ENCODE measurements at places on chromosomes 12 and 14.
A peak's percentile ranks its signal among the peaks of the same experiment; 100 is the strongest.

DNA sequence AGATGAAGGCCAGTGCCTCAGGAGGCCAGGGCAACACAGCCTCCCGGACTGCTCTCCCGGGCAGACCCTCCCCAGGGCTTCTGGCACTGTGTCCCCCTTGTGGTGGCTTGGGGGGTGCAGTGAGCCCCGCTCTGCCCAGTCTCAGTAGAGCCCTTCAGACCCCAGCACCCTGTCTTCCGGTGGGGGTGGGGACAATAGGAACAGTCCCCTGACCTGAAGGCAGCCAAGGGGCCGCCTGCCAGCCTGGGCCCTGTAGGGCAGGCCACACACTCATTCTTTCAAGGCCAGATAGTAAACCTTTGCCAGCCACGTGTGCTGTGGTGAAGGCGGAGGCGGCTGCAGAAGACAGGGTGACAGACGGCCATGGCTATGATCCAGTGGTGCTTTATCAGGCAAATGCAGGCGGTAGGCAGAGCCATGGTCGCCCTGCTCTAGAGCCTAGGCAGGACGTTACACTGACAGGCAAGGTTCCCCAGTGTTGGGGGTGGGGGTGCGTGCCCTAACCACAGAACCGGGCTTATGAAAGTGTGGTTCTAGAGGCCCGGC lies 15.0 kb downstream of the ZFYVE21 start:
- no peak for DNase-seq

DNA sequence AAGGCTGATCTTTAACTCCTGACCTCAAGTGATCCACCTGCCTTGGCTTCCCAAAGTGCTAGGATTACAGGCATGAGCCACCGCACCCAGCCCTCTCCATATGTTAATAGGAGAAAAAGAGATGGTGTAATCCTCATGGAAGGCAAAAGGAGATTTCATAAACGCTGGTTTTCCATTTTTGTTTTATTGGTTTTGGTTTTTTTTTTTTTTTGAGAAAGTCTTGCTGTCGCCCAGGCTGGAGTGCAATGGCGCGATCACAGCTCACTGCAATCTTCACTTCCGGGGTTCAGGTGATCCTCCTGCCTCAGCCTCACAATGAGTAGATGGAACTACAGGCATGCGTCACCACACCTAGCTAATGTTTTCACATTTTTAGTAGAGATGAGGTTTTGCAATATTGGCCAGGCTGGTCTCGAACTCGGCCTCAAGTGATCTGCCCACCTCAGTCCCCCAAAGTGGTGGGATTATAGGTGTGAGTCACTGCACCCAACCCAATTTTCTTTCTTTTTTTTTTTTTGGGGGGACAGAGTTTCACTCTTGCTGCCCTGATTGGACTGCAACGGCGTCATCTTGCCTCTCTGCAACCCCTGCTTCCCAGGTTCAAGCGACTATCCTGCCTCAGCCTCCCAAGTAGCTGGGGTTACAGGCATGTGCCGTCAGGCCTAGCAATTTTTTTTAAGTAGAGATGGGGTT lies 8.1 kb downstream of the PTGES3 start:
- DNase-seq, result no peak

DNA sequence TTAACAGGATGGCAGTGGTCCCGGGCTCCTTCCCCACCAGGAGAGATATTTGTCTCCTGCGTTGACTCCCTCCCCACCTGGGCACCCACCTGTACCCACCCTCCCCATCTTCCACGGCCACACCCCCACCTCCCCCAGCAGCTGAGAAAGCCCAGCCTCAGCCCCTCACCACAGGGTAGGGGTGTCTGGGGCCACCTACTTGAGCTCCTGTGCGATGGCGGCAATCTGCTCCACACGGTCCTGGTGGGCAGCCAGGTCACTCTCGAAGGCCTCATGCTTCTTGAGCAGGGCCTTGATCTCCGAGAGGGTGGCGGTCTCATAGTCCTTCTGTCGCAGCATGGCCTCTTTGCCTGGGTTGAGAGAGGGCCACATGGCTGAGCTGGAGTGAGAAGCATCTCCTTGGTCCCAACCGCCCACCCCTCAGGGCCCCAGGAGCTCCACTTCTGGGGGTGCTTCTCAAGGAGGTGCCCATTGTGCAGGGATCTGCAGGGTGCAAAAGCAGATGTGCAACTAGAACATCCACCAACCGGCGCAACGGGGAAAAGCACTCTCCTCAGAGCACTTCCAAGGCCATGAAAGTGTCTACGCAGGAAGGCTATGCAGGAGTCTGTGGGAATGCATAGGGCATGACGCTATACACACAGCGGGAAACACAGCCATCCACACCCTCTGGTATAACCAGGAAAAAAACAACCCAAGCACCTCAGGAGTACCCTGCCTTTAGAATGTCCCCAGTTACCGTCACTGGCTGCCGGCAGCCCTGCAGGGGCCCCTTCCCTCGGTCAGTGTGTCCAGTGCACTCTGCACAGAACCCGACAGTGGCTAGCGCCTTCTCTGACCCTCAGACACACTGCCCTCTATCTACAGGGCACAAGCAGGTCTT lies 92.6 kb upstream of the ZFP36L1 start:
- no peak for DNase-seq

GRCh38 chr14:24662753-24663152 lies 28.8 kb upstream of the GZMB start:
- DNase-seq, result no peak

GRCh38 chr14:73368616-73369015 lies 89.7 kb downstream of the NUMB start:
- DNase-seq, result no peak

DNA sequence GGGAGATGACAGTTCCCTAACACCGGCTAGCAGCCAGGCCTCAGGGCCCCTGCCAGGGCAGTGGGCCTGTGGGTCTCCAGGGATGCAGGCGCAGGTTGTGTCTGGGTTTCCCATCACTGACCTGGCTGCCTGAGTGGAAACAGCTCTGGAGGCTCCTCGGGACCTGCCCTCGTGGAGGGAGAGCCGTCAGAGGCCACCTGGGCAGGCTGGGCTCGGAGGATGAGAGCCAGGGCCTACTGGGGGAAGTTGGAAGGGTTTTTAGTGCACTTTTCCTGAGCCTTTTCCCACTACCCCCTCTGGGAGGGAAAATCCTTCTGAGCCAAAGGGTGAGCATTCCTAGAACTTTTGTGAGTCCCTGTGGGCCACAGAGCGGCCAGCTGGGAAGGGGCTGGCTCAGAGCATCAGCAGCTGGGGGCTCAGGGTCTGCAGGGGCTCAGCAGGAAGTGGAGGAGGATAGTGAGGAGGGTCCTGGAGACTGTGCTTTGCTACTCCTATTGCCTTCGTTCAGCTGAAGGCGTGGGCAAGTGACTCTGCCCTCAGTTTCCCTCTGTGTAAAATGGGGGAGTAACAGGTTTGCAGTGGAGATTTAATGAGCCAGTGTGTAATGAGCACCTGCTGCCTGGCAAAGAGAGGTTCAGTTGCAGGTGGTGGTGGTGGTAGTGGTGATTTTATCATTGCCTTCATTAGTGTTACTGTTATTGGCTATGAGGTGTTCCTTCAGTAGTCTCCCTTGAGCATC lies 1.8 kb downstream of the SH2B3 start:
- DNase-seq, result no peak

DNA sequence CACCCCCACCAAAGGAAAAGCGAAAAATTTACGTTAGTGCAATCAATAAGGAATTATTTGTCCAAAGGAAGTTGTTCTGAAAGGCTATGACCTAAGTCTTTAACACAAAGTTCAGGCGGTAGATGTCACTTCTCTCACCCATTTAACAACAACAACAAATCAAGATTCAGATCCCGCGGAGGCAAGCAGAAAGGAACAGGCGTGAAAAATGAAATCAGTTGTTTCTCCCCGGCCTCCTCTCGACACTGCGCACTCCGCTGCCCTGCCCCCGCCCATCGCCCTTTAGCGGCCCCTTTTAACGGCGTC lies 1.4 kb downstream of the DENND5B start:
- peak; percentile 60 for DNase-seq

GRCh38 chr14:81535396-81536164 lies 1.9 kb upstream of the SEL1L start:
- no peak for DNase-seq

DNA sequence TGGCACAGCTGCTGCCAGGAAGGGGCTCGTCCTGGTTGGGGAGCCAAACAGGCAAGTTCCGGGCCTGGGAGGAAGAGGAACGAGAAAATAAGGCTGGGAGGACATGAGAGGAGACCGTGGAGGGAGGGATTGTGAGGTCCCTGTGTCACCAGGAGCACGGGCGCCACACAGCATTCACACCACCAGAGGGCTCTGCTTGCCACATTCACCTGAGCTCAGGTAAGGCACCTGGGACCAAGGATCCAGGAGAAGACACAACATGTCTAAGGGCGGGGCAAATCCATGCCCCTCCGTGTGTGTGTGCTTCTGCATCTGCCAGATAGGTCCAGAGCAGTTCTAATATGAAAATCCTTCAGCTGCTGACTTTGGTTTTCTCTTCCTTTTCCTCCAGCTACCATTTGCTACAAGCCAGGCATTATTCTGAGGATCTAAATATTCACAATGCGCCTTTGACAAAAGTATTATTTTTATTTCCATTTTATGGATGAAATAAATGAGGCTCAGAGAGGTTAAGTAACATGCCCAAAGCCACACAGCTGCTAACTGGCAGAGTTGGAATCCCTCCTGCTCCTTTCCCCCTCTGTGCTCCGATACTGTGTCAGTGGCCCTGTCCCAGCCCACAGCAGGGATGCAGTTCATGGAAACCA lies 14.6 kb downstream of the RAPGEF3 start:
- peak; percentile 59 for DNase-seq

GRCh38 chr14:38838049-38838978 lies 264.7 kb downstream of the SEC23A start:
- no peak for DNase-seq

DNA sequence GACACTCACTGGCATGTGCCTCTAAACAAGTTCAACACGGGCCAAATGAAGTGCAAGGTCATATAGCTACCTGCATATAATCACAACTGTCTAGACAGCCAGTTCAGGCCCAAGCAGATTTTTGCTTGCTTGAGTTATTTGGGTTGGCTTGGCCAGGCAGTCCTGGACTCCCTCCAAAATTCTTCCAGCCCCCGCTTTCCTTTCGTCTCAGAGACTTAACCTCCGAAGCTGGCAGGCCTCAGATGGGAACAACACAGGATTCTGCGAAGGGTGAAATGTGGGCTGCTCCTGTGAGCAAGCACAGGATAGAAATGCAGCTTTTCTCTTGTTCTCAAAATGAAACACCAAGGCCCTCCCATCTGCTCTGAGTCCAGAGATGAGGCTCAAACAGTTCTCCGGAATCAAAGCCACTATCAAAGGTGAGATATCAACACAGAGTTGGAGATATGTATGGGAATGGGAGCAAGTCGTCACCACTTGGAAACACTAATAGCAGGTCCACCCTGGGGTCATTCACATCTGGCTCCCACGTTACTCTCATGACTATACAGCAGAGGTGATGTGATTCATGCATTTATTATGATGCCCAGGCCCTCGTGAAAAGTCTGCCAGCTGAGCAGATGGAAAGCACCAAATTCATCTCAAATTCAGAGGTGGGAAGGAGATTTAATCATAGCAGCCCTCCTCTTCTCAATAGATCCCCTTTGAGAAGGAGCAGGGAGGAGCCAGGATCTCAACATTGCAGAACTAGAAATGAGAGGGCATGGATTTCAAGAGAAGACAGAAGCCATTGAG lies 389.8 kb downstream of the NUAK1 start:
- no peak for DNase-seq

- DNase-seq, result no peak
Measured at GRCh38 chr14:77107228-77107627, 9.2 kb downstream of the CIPC start.

DNA sequence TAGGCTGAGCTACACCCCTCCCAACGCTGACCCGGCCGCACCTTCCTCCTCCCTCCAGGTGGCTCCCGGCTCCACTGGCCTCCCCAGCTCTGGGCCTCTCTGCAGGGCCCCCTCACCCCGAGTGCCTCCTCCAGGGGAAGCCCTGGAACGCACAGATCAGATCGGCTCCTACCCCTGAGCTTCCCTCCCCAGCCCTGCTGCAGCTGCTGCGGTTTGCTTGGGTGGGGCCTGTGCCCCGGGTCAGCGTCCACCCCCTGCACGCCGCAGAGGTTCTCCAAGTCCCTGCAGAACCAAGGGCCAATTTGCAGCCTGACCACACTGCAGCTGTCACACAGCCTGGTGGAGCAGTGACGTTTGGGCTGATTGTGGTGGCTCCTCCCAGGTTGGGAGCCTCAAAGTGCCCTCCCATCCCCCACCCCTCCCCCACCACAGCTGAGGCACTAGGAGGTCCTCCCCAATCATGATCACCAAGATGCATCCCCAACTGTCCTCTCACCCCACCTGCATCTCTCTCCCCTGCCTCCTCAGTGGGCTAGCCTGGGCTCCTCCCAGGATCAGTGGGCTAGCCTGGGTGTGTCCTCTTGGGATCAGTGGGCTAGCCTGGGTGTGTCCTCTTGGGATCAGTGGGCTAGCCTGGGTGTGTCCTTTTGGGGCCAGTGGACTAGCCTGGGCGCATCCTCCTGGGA lies 12.8 kb upstream of the FBRSL1 start:
- DNase-seq, result no peak

GRCh38 chr12:59890896-59891579 lies 295.2 kb downstream of the SLC16A7 start:
- no peak for DNase-seq

DNA sequence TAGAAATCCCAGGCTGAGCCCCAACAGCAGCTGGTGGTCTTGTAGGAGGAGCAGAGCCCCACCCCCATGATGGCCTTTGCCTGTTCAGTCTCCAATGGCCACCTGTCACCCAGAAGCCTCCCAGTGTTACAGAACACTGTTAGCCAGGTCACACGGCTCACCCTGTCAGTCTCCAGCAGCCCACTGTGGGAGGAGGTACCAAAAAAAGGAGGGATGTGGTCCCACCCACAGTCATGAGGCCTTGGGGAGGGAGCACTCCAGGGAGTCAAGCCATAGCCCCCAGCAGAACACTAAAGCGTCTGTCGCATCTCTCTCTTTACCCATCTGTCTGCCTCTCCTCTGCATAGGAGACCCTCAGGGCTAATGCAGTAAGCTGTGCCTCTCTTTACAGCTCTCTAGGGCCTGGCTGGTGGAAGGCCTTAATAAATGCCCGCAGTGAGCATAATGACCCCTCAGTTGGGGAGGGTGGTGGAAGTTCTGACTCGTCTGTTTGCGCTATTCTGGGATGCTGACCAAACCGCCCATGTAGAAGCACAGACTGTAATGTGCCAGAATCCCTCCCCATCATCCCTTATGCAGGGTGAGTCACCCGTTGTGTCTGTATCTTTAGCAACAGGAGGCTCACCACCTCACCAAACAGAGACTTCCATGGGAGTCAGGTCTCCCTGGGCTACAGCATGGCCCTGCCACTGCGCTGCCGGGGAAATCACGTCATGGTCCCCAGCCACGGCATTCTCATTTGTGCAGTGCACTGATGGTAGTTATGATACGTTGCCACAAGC lies 14.6 kb downstream of the C14orf132 start:
- DNase-seq, result no peak

DNA sequence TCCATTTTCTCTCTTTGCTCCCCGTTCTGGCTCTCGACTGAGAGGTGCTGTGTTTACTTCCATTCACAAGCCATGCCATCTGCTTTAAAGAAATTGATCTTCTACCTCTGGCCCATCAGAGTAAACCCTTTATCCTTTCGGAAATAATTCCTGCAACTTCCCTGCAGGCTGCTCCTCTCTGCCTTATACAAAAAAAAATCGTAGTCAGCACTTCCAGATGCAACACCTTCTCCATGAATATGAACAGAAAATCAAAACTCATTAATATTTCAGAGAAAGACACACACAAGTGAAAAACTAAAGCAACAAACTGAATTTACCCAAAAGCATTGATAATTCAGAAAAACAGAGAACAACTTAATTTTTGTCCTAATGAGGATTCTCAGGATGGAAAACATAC lies 127.6 kb upstream of the FSCB start:
- no peak for DNase-seq

GRCh38 chr12:97960741-97961608 lies 498.4 kb downstream of the RMST start:
- DNase-seq, result peak; percentile 11

Measured in stimulated activated CD4-positive, alpha-beta T cell treated with anti-CD3 and anti-CD28 coated beads, Interleukin-15, amount 100 ng/mL, for 24 hours (primary cell).